Mammary microvascular endothelial cell (primary cell): ENCODE measurements at places on chromosomes 7 and 10. TPM values are rescaled to one million over a fixed set of nuclear protein-coding genes. Genes with fewer than 3 reads are reported as not detected.

Gene INHBA
- 2.4 and 2.8 TPM in 2 replicates for total RNA-seq

Gene CHN2
- 0.67 and 2.7 TPM in 2 replicates for total RNA-seq

Gene NUPR2
- not detected in 2 replicates for total RNA-seq

Gene C10orf67
- not detected in 2 replicates for total RNA-seq

Gene MEOX2
- total RNA-seq: 28.0 and 34.8 TPM in 2 replicates

Gene TMEM225B
- total RNA-seq: 0.15 TPM in 1 of 2 replicates, not detected in the other

Gene MRC1
- total RNA-seq: 17.5 and 17.9 TPM in 2 replicates

Gene TWIST1
- not detected in 2 replicates for total RNA-seq

Gene CARD11
- total RNA-seq: 0.25 and 0.27 TPM in 2 replicates

Gene ADIRF
- 34.7 and 71.8 TPM in 2 replicates for total RNA-seq

Gene GPR37
- 0.10 TPM in 1 of 2 replicates, not detected in the other for total RNA-seq

Gene MBL2
- not detected in 2 replicates for total RNA-seq

Gene COX15
- 30.4 and 30.6 TPM in 2 replicates for total RNA-seq

Gene SEMA3D
- 3.2 and 3.8 TPM in 2 replicates for total RNA-seq

Gene CALML5
- total RNA-seq: not detected in 2 replicates

Gene TRRAP
- total RNA-seq: 19.6 and 21.7 TPM in 2 replicates

Gene SEMA3C
- not detected in 2 replicates for total RNA-seq

Gene OR13A1
- total RNA-seq: not detected in 2 replicates
